ENCODE measurements at places on chromosomes 1 and 21.

- no peak for DNase-seq
These were observed 137.8 kb upstream of the PALMD start for GRCh38 chr1:99507906-99508732.

- peak; percentile 83 for DNase-seq
These were observed 6.2 kb upstream of the DDR2 start for GRCh38 chr1:162626094-162626493.

GRCh38 chr1:177567393-177567792 lies 396.6 kb downstream of the BRINP2 start:
- DNase-seq, result no peak

DNA sequence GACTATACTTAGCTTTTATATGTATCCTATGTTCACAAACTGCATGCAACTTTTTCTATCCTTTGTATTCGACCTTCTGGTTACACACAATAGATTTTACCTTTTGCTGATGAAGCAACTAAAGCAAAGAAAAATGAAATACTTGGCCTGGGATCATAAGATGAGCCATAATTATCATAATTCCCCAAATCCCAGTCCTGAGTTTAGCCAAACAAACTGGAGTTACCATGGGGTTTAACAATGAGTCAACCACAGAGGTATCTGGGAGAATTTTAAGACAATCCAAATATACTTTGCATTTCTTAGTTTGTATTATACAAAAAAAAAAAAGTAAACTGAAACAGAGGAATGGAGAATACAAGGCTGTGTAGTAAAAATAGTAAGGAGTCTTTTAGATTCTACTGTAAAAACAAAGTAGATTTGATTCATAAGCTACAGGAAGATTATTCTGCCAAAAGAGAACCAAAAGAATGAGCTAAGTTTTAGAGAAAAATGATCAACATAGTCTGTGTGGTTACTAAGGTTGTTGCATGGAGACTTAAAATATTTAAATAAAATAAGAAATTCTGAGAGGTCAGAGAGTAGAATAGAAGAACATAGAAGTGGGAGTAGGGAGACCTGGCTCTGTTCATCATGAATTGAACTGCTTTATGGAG lies 60.4 kb upstream of the GORAB start:
- DNase-seq, result no peak

DNA sequence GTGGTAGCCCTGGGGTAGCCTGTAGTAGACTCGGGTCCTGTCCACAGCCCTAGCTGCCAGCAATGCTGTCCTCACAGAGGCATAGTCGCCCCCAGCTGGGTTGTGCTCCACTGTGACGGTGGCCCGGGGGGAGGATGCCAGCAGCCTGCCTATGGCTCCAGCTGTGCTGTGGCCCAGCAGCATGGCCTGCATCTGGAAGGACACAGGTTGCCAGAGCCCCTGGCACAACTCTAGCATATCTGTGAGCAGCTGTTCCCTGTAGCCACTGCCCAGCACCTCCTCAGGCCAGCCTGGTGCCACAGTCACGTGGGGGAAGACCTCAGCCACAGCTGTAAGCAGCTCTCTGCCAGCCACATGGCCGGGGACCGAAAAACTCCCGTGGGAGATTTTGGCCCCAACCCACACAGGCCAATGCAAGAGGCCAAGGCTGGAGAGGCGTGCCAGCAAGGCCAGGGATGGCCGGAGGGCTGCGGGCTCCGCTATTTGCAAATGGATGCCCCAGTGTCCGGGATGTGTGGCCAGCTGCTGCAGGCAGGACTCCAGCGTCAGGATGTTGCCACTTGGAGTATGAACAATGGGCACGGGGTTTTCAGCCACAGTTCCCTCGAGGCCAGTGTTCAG lies 13.9 kb downstream of the FAM151A start:
- DNase-seq, result peak; percentile 70

DNA sequence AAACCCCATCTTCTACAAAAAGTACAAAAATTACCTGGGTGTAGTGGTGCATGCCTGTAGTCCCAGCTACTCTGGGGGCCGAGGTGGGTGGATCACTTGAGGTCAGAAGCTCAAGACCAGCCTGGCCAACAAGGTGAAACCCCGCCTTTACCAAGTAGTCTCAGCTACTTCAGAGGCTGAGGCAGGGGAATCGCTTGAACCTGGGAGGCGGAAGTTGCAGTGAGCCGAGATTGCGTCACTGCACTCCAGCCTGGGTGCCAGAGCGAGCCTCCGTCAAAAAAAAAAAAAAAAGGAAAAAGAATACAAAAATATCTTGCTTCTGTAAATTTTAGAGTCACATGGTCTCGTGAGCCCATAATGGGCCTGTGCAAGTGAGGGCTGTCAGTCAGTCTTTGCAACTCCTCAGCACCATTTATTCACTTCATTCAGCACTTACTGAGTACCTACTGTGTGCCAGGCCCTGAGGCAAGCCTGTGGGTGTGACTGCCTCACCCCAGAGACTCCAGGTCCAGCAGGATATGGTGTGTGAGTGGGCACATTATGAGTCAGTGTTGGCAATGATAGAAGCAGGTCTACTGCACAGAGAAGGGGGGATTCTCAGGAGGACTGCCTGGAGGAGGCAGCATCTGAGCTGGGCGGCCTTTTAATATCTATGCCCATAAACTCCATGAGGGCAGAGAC lies 46.8 kb upstream of the TARDBP start:
- no peak for DNase-seq

DNA sequence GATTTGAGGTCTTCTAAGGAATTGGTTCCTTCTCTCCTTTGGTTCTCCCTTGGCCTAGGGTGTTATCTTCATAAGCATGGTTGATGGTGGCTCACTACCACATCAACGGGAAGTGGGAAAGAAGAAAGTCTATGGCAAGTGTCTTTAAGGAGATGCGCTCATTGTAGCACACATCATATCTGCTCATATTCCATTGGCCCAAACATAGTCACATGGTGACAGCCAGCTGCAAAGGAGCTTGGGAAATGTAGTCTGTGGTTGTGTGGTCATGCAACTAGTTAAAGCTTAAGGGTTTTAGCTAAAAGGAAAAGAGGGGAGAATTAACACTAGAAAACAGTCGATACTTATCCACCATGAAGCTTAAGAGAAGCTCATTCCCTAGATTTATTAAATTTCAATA lies 11.4 kb upstream of the MRPS6 start:
- no peak for DNase-seq

DNA sequence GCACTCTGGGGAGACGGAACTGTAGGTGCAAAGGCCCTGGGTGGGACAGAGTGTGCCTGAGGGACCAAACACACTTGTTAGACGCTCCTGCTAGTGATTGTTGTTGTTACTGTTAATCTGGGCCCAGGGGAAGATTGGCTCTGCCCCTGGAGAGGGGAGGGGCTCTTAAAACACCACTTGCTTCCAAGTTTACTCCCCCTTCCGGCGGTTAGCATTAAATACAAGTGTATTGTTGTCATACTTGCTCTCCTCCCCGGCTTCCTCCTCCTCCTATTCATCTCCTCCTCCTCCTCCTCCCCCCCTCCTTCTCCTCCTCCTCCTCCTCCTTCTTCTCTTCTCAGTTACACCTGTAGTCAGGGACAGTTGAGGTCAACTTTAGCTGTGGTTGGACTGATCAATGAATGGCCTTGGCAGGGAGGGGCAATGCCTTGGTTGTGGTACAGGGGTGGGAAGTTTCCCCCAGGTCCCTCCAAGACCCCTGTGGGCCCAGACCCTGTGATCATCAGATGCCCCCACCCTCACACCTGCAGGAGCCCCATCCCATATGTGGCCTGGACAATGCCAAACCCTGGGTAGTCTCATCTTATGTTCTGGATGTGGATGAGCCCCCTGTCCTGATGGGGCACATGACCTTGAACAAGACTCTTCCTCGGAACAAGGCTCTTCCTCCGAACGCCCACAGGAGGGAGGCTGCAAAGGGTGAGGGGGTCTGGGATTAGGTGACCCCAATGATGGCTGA lies 217.3 kb downstream of the PTPRU start:
- DNase-seq, result no peak
